ENCODE measurements at places on chromosomes 7 and 10.

GRCh38 chr10:77824908-77825307 is 101.6 kb downstream of the DLG5 start:
- DNase-seq, result no peak

- DNase-seq, result no peak
Observed at GRCh38 chr7:155610633-155611193, 33.7 kb upstream of the RBM33 start.

- DNase-seq, result no peak
Observed at GRCh38 chr10:95391581-95392216, 100.9 kb upstream of the PDLIM1 start.

DNA sequence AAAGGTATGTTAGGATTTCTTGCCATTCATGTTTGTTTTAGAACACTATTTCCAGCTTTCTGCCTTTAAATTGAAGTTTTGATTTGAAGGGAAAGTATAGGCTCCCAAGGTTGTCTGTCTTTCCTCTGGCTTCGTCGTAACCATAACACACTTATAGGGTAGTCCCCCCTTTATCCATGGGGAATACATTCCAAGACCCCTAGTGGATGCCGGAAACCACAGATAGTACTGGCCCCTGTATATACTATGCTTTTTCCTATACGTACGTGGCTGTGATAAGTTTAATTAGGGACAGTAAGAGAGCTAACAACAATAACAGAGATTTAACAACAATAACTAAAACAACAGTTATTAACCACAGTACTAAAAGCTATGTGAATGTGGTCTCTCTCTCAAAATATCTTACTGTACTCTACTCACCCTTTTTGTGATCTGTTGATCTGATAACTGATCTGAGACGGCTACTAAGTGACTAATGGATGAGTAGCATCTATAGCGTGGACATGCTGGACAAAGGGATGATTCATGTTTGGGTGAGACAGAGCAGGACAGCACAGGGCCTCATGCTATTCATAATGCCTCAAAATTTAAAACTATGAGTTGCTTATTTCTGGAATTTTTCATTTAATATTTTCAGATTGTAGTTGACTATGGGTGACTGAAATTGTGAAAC is 273.1 kb downstream of the AUTS2 start:
- peak; percentile 77 for DNase-seq

DNA sequence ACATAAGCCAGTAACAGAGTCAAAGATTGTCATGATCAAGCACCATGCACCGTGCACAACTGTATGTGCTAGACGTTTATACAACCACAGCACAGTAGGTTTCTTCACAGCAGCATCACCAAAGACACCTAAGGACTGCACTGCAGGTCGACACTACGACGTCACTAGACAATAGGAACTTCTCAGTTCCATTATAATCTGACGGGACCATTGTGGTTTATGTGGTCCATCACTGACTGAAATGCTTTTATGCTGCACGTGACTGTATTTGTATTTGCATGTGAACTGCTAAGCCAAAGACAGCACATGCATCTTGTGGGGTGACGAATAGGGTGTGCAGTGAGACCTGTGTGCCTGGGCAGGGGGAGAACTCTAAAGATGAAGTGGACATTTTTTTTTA is 164.9 kb downstream of the PARD3 start:
- DNase-seq, result no peak

DNA sequence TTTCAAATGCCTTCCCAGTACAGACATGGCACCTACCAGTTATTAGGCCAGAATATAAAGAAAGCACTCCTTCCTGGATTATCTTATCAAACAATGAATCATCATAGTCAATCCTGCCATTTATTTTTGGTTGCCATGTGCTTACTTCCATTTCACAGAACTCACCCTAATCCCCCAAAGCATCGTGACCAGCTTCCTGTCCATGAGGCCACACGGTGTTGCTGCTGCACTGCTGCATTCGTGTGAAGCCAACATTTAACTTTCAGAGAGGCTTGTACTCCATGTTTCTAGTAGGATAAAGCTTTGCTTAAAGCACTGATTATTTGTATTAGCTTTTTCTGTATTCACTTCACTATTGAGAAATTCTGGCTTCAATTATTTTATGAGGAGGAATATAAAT is 14.4 kb downstream of the COL28A1 start:
- DNase-seq, result no peak

- no peak for DNase-seq
Observed at GRCh38 chr10:25017661-25018060, 1.2 kb downstream of the THNSL1 start.

- DNase-seq, result no peak
Observed at GRCh38 chr10:17652585-17652984, 8.6 kb downstream of the STAM start.

DNA sequence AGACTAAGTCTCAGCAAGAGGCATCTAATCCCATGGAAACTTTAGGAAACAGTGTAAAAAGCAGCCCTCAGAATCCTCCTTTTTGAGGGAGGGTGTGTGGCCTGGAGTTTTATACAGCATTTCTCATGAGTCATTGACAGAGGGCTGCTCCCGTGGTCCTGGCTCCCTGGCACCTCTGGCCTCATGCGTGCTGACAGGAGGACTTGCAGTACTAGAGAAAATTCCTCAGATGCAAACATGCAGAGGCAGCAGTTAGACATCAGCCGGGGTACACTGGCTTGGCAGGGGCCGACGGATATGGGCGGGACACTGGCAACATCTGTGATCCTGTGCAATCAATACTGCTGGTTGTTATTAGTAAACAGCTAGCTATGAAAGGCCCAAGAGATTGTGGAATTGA is 925.1 kb upstream of the CELF2 start:
- DNase-seq, result peak; percentile 10

DNA sequence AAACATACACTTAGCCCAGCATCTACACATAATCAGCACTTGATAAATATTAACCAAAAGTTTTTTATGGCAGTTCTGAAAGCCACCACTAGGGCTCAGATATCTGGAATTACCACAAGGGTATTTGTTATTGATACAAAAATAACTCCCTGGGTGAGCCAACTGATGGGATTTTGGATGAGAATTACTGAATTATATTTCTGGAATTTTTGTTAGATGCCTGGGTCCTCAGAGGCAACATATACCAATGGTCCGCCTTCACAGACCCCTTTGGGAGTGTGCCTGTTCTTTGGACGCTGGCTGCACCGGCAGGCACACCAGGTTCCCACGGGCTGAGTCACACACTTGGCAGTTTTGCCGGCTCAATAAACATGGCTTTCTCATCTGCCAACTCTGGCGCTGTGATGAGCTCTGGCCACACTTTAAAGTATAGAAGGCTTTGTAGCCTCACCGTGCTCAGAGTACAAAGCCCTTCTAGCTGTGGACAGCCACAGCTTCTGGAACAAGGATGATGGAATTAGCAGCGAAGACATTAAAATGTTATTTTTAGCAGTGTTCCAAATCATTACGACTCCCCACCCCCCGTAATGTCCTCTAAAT is 24.5 kb upstream of the EEPD1 start:
- DNase-seq, result peak; percentile 81

- no peak for DNase-seq
Observed at GRCh38 chr7:122070834-122071233, 73.2 kb downstream of the AASS start.

DNA sequence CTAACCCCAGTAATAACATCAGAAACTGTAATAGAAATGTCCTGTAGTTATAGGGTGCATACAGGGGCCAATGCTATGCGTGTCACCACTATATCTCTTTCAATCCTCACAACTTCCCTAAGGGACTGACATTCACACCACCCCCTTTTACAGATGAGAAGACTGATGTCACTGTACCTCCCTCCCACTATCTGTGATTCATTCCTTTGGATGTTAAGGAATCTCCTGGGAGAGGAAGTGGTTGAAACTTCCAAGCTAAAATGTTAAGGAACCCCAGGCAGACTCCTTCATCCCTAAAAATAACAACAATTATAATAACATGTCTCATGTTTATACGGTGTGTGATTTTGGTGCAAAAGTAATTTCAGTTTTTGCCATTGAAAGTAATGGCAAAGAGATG is 5.4 kb downstream of the COL13A1 start:
- peak; percentile 56 for DNase-seq

GRCh38 chr7:65441010-65441409 is 67.4 kb downstream of the ZNF92 start:
- peak; percentile 71 for DNase-seq

DNA sequence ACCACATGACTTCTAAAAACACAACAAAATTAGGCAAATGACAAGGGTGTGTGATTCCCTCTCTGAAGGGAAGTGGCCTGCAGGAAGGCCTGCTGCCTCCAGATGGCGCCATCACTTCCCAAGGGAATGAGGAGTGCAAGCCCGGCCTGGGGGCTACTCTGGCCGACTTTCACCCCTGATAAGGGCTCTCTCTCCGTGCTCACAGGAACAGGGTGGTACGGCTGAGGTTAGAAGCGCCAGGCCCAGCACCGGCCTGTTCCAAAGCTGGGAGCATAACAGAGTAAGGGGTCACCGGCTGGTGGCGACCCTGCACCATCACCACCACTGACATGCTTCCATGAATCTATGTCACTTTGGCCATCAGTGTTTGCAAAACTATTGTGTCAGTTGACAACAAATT is 13.1 kb downstream of the RBP3 start:
- DNase-seq, result no peak

- DNase-seq, result no peak
Observed at GRCh38 chr7:139698278-139698677, 79.5 kb downstream of the HIPK2 start.

DNA sequence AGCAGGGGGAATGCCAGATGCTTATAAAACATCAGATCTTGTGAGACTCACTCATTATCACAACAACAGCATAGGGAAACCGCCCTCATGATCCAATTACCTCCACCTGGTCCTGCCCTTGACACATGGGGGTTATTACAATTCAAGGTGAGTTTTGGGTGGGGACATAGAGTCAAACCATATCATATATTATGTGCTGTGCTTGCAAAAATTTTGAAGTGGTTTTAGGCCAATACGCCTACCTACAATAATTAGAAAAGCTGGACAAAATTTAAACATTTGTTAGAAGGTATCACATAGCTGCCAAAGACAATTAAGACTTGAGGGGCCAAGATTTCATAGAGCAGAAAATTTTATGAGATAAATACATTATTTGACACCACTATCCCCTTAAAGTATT is 29.5 kb downstream of the NPSR1 start:
- no peak for DNase-seq

- no peak for DNase-seq
Observed at GRCh38 chr10:64574371-64574770, 1053.2 kb downstream of the REEP3 start.

DNA sequence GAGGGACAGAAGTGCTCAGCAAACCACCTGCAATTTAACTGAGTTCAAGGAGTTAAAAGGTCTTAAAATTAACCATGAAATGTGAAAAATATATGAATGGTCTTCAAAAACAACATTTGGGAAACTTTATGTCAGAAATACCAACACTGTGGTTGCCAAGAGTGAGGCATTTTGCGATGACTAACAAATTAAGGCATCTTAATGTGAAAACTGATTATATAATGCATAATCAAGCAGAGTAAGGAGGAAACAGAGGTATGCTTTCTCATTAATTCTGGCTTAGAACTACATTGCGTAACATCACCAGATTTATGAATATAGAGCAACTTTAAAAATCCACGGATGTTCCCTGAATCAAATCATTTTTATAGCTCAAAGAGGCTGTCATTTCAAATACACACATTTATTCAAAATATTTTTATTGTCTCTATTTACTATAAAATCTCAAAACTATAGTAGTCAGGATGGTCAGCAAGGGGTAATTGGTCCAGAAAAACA is 335.5 kb downstream of the LRRTM3 start:
- no peak for DNase-seq

DNA sequence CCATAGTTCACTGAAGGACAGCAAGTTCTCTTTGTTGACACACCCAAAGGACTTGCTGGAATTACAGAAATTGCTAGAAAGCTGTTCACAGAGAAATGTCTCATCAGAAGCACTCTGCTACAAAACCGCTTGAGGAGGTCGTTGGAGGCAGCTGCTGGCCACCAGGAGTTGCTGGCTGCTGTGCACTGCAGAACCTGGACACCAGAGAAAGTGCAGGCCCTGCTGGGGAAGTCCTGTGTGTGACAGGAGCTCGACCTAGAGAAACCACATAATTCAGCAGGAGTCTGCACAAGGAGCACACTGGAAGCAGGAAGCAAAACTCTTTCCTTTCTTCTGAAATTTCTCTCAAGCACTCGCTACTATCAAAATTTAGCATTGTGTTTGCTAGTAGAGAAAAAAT is 461.5 kb upstream of the GHITM start:
- no peak for DNase-seq

GRCh38 chr7:130723784-130724183 is 10.2 kb downstream of the KLF14 start:
- DNase-seq, result no peak

- no peak for DNase-seq
Observed at GRCh38 chr10:12299222-12299965, 50.0 kb upstream of the CAMK1D start.

DNA sequence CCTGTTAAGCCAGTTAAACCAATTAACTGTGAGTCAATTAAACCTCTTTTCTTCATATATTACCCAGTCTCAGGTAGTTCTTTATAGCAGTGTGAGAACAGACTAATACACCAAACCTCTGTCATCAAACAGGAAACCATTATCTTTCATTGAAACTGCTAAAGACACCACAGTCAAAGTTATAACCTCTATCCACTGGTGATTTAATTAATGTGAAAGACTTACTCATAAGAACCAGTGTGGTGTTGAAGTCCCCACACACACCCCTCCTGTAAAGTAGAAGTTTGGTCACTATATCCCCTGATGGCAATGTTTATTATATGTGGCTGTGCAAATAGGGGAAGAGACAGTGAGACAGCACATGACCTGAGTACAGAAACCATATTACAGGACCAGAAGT is 228.1 kb downstream of the NEBL start:
- no peak for DNase-seq

DNA sequence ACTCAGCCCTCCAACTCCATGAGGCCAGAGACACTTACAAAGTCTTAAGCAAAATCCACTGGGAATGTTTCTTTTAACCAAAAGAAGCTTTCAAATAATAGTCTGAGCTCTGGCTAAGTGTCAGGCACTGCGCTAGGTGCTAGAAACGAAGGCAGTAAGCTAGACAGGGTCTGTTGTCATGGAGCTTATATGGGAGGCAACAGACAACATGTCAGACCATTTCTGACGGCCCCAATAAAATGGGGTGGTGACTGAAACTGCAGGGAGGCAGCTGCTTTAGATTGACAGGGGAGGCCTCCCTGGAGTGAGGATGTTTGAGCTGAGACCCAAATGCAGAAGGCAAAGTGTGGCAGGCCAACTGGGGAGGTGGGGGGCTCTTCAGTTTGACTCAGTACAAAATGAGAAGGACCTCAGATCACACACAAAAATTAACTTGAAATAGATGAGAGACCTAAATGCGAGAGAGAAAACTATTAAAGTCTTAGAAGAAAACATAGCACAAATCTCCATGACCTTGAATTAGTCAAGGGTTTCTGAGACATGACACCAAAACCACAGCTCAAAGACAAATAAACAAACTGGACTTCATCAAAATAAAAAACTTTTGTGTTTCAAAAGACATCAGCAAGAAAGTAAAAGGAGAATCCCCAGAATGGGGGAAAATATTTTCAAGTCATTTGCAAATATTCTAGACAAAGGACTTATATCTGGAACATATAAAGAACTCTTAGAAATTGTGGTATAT is 40.6 kb downstream of the SH3PXD2A start:
- no peak for DNase-seq

- no peak for DNase-seq
Observed at GRCh38 chr10:112298581-112298980, 15.4 kb downstream of the TECTB start.
